Activated CD8-positive, alpha-beta memory T cell treated with anti-CD3 and anti-CD28 coated beads, Interleukin-2, amount 50 U/mL, for 48 hours (primary cell): ENCODE measurements at places on chromosomes 12 and 14.

- DNase-seq: peak; percentile 59
Observed at GRCh38 chr12:104569346-104570173, 112.8 kb downstream of the CHST11 start.

GRCh38 chr14:58747181-58747580 is 109.4 kb downstream of the DACT1 start:
- no peak for DNase-seq

- DNase-seq: no peak
Observed at GRCh38 chr12:71335151-71335962, 104.2 kb upstream of the LGR5 start.

DNA sequence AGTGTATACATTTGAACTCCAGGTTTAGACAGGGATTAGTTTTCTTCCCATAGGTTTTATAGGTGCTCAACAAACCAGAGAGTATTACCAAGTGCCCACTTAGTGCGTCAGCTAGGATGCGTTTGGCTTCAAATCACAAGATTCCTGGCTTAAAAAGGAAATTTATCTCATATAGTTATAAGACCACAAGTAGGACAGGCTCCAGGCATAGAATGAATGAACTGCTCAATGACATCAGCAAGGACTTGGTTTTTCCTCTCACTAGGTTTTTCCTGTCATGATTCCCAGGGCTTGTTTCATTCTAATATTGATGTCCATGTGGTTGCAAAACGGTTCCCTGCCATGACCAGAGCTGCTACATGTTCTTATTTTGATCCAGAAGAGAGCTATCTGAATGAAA is 6.1 kb upstream of the IRAK3 start:
- no peak for DNase-seq

- DNase-seq: no peak
Observed at GRCh38 chr12:98513379-98514322, 1.7 kb upstream of the TMPO start.

DNA sequence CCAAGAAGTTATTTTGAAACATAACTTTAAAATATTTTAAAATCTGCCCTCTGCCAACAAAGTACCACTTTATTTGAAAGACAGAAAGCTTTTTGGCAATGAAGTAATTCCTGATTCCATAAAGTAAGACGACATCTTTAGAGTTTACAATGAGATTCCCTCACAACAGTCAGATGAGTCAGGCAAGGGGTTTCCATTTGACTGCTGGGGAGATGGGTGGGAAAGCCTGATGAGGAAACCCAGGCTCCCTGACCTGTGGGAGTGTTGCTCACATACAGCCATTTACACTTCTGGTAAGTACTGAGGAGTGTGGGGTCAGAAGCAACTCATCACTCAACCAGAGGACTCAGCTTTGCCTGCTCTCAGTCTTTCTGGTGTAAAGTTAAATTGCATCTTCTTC is 10.2 kb downstream of the KITLG start:
- no peak for DNase-seq

GRCh38 chr12:71878208-71878607 is 38.6 kb downstream of the TBC1D15 start:
- DNase-seq: no peak

DNA sequence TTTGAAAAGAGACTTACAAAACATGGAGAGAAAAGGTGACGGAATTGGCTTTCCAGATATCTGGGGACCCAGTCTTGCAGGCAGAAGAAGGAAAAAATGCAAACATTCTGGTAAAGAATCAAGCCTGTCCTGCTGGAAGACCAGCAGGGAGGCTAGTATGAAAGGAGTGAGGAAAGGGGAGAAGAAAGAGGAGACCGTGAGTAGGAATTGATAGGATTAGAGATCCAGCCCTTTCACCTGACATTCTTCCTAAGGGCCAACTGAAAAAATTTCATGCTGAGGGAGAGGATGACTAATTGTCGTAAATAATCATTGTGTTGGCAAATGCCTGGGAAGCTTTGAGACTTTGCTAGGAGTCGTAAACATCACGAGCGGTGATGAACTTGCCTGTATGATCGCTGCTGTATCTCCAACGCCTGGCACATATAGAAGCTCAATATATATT is 12.1 kb downstream of the BHLHE41 start:
- DNase-seq: no peak

GRCh38 chr14:54686219-54686870 is 119.4 kb downstream of the SAMD4A start:
- DNase-seq: no peak

- no peak for DNase-seq
Observed at GRCh38 chr12:103547929-103548328, 39.1 kb upstream of the STAB2 start.

- DNase-seq: no peak
Observed at GRCh38 chr14:101056446-101056845, 152.9 kb upstream of the RTL1 start.

DNA sequence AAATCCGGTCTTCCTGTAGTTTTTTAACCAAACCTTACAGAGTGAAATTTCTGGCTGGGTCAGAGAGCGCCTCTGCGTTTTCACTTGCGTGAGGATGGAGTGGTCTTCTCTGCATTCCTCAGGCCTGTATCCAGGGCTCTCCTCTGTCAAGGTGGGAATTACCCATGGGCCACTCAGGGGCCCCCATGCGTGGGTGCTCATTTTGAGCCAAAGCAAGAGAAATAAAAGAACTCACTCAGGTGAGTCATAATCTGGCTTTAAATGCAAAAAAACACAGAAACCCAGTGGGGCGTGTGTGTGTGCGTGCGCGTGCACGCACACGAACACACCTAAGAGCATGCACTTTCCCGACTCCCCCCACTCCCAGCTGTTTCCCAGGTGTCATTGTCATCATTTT is 104.0 kb upstream of the PWP1 start:
- DNase-seq: no peak

- DNase-seq: peak; percentile 66
Observed at GRCh38 chr12:92393504-92393903, 247.9 kb upstream of the BTG1 start.

GRCh38 chr14:64732536-64733120 is 28.4 kb downstream of the PLEKHG3 start:
- DNase-seq: no peak

DNA sequence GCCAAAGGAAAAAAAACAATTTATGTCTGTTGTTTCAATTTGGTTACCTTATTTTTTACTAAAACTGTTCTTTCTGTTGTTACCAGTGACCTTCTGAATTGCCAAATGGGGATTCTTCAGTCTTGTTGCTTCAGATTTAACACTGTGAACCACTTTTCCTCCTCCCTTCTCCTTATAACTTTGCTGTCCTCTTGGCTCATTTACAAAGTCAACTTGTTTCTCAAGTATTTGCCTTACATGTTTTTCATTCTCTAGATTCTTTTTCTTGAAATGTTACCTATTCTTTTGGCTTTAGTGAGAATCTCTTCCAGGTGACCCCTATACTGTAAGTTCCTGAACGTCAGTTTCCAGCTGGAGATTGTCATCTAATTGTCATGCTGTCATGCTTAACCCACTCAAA is 19.4 kb downstream of the FUT8 start:
- no peak for DNase-seq

DNA sequence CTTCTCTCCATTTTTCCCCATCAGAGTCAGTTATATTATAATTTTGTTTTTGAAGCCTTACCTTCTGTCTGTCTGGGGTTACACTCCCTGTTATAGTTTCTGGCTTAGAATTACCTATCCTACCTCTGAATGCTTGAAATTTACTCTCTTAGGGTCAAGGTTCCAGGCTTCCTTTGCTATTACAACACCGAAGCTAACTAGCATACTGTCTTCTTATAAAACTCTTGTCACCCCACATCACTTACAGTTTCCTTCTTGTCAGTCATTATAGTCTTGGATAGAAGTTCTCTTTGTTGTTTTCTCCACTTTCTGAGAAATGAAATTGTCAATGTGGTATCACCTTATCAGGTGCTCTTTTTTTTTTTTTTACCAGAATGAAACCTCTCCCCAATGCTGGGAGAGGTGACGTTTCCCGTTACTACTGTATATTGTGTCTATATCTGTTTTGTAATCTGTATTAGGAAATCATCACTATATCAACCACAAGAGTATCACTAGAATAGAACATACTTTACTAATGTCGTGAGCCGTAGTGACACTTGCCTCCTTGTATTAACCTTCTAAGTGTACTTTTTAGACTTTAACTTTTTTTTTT is 69.2 kb upstream of the PSMA6 start:
- DNase-seq: no peak

DNA sequence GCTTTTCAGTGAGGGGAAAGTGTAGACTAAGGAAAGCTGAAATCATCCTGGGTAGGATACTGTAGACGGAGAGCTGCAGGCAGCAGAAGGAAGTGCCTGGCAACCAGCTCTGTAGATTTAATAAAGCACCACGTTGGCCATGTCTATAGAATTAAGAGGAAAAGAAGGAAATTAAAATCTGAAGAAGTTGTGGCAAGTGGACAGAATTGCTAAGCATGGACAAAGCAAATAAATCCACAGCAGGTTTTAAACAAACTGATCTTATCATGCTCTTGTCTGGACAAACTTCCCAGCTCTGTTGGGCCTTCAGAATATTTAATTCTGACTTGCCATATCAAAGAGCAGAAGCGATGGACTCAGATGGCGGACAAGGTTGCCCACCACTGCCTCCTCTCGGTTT is 27.2 kb upstream of the EVL start:
- DNase-seq: no peak

DNA sequence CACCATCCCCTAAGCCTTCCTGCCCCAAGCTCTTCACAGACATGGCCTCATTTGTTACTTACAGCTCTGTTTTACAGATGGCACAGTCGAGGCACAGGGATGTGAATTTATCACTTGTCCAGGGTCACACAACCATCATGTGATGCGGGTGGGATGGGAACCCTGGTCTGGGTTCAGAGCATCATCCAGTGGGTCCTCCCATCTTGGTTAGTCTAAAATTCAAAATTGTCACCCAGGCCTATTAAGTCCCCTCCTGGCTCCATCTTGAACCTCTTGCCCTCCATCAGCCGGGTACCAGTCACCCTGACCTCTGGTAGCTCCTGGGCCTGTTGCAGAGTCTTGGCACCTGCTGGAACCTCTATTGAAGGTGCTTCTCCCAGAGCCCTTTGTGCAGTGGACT is 52.9 kb downstream of the ACACB start:
- no peak for DNase-seq

GRCh38 chr12:16348435-16349130 is 1.1 kb downstream of the MGST1 start:
- DNase-seq: no peak

DNA sequence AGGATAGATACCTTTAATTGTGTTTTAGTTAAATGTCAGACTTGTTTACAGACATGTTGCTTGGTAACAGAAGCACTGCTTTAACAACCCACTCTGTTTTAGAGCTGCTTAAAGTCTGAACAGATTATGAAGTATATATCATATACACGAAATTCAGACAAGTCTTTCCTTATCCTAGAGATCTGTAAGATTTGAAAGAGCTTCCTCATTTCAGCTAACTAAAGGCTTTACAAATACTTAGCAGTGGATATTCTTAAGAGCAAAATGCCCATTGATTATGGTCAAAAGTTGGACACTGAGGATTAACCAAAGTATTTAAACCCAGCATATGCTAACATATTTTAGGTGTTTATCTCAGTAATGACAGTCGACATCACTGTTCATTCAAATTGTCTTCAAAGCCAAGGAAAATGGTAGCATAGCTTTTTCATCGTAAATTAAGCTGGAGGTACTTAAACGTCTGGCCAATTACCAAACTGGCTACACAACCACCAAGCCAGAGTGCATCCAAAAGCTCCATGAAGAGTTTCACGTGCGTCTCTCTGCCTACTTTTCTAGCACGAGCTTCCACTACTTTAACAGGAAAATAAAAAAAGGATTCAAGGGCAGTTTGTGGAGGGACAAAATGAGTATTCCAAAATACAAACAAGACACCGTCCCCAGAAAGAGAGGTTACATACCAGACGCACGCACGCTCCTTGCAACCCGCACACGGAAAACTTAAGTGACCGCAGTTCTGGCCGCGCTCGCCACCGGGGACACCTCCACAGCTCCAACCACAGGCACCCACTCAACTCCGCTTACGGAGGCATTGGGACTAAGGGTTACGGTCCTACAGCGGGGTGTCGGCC is 565 bp downstream of the CEP83 start:
- DNase-seq: no peak

DNA sequence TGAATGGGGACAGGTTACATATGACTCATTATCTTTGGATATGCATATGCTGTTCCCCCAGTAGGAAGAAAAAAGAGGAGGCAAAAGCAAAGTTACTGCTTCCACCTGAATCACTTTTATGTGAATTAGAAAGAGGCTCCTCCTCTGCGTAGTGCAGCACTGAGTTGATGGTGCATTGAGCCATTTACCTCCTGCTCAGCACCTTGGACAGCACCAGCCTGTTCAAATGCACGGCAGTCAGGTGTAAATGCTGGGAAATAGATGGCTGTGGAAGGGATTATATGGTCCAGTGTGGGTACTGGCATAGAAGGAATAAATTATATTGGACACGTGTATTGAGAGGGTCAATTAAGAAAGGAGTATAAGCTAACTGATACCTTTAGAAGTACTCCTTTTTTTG is 541.9 kb upstream of the SEL1L start:
- no peak for DNase-seq

GRCh38 chr14:37036669-37037341 is 135.6 kb downstream of the SLC25A21 start:
- no peak for DNase-seq

DNA sequence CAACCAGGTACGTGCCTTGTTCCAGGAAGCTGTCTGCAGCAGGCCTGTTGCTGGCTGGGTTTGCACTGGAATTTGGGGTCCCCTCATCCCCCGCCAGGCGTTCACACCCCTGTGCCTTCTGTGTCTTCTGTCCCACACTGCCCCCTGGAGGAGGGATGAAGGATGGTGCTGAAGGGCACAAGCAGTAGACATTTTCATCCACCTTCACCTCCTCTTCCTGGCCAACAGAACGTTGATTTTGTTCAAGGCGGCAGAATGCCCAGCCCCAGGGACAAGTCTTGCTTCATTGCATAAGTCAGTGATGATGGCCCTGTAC is 122.1 kb downstream of the CALM1 start:
- DNase-seq: peak; percentile 80

GRCh38 chr12:72281126-72281525 is 9.0 kb downstream of the TRHDE start:
- DNase-seq: no peak

DNA sequence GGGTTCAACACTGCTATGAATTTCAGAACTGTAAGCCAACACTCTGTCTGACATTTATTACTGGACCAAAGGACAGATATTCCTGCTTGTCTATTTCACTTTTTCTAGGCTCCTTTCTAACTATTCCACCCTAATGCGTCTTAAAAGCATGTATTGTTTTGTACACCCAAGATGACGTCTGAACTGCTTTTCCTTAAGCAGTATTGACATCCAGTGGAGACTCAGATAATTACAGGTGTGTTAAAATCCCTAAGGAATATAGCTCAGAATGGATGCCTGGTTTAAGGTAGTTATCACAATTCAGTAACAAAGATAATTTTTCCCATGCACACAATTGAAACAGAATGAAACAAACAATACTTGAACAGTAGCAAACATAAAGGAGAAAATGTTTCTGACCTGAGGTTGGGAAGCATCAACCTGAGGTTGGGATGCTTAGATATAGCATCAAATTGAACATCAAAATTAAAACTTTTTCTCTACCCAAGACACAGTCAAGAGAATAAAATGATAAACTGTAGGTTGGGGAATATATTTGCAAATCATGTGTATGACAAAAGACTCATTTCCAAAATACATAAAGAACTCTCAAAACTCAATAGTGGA is 93.7 kb upstream of the PTPRR start:
- no peak for DNase-seq
